HuH-7 (cell line): ENCODE measurements at places on chromosomes 1 and 21.

DNA sequence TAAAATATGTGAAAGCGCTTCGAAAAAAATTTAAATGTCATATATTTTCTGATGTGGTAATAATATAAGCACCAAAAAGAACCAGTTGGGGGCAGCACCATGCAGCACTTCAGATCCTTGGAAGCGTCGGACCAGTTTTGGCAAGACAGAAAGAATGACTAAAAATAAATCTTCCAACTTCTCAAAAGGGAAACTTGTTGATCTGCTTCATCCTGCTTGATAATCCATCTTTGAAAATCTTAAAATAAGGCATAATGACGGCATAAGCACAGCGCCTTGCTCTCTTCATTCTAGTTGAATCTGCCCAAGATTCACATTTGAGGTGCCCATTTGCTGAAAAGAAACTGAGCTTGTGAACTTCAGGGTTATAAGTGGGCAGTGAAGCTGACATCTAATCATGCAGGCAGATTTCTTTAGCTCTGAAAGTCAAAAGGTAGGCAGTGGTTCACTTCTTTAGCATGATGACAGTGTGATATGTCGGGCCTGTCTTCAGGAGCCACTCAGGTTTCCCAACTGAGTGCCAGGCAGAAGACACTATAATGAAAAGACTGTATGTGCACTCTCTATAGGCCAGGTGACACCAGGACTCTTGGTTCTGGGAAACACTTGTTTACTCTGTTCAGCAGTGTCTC, 19.8 kb upstream of the MUTYH start:
- DNase-seq: no peak

DNA sequence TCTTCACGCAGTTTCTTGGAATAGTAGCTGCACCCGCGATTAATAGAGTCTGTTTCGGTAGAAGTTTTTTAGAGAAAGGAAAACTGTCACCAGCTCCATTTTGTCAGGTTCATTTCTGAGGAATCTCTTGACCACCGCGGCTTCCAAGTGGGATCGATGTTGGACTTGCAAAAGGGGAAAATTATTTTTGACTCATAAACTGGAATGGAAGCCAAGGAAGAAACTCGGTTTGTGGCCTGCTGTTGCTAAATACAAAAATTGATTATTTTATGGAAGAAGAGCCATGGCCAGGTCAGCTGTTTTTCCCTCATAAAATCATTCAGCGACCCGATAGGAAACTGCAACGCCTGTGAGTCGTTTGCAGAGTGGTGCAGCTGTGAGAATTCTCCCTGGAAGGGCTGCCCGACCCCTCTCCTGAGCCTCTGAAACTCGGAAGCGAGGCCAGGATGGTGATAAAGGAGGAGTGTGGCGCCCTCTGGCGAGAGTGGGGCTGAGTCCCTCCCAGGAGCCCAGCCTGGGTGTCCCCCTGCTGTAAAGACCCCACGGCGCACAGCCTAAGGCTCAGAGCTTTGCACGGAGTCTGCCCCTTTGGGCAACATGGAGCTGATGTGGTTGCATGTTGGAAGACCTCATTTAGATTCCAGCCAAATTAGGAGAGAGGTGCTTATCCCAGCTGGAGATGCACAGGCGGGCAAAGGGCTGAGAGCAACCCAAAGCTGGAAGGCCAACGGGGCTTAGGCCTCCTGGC, 83.6 kb upstream of the SLC25A33 start:
- peak; percentile 82 for DNase-seq

GRCh38 chr1:242522996-242523718, 1.3 kb downstream of the PLD5 start:
- no peak for DNase-seq

DNA sequence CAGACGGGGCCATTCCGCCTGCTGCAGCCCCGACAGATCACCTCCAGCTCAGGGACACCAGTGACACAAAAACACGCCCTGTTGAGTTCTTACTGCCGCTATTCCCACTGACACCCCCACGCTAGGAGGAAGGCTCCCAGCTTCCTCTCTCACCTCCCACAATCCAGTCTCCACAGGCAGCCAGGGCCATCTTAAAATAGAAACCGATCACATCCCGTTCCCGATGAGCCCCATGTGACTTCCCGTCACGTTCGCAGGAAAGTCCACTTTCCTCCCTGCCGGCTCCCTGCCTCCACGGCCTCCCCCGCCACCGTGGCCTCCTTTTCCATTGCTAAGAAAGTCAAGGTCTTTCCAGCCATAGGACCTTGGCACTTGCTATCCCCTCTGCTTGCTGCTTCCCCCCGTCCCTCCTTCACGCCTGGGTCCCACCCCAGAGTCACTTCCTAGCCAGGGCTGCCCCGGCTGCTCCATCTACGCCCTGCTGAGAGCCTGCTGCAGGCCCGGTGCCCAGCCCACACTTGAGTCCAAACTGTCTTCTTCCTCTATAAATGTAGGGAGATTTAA, 24.0 kb upstream of the DDOST start:
- DNase-seq: no peak

GRCh38 chr1:227890451-227891222, 57.1 kb downstream of the WNT9A start:
- no peak for DNase-seq

- DNase-seq: no peak
These were observed 5.5 kb downstream of the RCAN1 start for GRCh38 chr21:34609244-34609932.

DNA sequence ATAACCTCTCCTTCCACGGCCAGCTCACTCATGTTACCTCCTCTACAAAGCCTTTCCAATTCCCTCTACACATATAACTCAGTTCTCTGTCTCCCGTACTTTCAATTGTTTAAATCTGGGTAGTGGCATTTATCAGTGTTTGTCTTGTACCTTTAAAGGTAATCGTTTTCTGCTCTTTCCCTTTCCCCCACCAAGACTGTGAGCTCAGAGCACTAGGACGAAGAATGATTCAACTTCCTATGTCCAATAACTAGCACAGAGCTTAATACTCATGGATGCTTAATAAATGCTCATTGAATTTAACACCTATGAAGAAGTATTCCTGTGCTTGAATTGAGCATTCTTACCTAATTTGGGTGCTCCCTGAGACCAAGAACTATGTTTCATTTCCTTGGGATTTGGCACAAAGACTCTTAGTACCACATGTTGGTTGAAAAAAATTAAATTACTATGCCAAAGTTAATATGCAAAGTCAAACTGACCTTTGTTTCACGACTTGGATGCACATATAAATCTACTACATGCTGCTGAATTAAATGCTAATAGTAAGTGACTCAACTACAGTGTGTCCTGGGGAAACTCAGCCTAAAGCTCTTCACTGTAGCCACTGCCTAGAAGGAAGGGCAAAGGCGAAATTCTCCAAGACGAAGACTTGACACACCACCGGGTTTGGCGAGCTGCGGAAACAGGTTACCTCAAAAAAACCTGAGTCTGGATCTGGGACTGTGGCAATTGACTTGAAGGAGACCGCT, 30.6 kb upstream of the C1orf185 start:
- no peak for DNase-seq

DNA sequence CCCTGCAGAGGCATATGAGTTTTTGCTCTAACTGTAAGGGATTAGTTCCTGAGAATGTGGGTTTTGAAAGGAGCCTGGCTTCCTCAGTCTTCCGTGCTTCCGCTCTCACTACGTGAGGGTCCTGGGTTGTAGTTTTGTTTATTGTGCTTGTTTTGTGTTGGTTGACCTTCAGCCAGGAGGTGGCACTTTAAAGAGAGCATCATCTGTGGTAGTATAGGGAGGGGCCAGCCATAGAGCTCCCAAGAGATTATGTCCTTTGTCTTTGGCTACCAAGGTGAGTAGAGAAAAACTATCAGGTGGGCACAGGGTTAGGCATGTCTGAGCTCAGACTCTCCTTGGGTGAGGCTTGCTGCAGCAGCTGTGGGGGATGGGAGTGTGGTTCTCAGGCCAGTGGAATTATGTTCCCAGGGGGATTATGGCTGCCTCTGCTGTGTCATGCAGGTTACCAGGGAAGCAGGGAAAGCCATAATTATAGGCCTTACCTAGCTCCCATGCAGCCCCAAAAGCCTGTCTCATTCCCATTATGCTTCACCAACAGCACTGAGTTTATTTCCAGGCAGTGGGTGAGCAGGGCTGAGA, 23.5 kb downstream of the CYP4B1 start:
- no peak for DNase-seq

DNA sequence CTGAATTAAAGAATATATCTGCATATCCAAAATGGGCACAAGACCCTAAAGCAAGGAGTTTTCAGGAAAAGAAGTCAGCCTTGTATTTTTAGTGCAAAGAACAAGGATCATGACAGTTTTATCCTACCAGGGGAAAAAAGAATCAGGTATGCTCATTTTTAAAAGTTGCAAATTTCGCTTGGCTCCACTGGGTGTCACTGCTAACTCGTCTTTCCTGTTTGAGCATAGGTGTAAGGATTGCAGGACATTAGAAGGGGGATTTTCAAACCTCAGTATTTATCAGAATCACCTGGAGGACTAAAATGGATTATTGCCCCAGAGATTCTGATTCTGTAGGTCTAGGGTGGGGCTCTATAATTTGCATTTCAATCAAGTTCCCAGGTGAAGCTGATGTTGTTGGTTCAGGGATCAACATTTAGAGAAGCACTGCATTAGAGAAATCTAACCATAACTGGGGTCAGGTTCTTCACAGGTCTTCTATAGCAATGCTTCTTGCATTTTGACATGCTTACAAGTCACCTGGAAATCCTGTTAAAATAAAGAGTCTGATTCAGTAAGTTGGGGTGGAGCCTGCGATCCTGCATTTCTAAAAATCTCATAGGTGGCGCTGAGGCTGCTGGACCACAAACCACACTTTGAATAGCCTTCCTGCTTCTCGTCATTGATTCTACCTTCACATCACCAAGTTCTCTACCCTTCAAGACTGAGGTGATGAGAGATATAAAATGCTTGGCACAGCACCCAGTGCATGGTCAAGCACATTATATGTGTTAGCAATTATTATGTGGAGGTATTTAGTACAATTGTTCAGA, 39.6 kb downstream of the NUF2 start:
- peak; percentile 12 for DNase-seq

- DNase-seq: no peak
These were observed 197.4 kb downstream of the FGGY start for GRCh38 chr1:59494145-59494833.

DNA sequence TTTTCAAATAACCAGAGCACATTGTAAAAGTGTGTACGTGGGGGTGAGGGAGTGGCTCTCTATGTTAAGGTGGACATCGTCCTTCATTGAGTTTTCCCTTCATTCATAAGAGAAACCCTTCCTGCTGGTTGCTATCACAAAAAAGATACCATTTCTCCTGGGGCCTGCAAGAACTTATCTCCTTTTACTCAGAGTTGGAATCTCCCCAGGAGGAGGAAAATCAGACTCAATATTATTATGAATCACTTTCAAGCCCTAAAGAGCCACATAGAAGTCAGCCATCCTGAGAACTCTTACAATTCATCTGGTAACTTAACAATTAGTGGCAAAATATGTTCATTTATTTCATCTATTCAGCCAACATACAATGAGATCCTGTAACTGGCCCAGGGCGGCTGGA, 27.1 kb upstream of the TGFBR3 start:
- no peak for DNase-seq
